H7 (cell line): ENCODE measurements at places on chromosomes 5 and 9.
A peak's percentile ranks its signal among the peaks of the same experiment; 100 is the strongest.

- DNase-seq: peak; percentile 79
Observed at GRCh38 chr9:134554373-134555093, 87.1 kb upstream of the COL5A1 start.

- peak; percentile 58 for DNase-seq
Observed at GRCh38 chr9:133355881-133356357, 368 bp downstream of the SURF1 start.

DNA sequence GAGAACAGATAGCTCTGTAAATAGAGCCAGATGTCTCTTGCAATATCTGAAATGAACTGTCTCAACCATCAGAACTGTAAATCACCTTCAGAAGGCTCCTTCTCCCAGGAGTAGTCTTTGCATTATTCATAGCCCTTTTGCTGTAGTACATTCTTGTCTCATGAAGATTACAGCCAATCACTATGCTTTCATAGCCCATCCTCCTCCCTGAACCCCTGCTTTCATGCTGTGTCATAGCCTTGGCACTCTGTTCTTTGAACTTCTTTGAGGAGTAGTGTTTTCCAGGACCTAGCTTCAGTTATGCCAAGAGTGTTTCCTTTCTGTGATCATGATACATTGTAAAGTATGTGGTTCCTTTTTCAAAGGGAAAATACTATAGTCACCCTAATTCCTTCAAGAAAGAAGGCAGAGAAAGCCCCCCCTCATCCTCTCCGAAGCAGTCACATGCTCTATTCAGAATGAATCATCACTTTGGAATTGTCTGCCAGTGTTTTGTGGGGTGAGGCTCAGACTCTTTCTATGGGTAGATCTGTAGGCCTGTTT lies 61.1 kb downstream of the GRIA1 start:
- DNase-seq: peak; percentile 30

DNA sequence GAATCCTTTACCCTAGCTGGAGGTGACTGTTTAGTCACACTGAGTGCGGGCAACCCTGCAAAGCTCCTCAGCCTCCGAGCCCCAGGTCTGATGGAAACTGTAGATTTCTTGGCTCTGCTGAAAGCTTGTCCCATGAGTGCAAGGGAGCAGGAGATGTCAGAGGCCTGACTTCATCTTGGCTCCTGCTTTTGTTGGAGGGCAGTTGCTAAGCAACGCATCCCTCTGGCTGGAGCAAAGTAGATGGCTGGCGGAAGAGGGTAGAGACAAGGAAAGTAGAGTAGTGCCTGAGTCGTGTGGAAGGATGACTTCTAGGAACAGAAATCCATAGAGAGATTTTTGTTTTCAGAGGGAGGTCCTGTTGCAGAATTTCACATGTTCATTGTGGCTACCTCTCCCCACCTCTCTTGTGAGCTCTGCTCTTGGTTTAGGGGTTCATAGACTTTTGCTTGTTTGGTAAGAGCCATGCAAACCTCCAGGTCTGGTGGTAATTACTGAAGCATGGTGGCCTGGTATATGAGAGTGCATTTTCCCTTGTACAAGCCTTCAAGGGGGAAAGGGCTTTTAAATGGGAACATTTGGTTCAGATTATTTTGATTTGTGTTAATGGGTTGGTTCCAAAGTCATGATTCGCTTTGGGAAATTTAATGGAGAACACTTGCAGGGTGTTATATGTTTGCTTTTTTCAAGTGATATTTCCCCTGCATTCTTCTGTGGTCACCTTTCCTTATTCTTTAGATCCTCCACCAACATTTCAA lies 71.5 kb downstream of the ARHGAP26 start:
- DNase-seq: no peak

DNA sequence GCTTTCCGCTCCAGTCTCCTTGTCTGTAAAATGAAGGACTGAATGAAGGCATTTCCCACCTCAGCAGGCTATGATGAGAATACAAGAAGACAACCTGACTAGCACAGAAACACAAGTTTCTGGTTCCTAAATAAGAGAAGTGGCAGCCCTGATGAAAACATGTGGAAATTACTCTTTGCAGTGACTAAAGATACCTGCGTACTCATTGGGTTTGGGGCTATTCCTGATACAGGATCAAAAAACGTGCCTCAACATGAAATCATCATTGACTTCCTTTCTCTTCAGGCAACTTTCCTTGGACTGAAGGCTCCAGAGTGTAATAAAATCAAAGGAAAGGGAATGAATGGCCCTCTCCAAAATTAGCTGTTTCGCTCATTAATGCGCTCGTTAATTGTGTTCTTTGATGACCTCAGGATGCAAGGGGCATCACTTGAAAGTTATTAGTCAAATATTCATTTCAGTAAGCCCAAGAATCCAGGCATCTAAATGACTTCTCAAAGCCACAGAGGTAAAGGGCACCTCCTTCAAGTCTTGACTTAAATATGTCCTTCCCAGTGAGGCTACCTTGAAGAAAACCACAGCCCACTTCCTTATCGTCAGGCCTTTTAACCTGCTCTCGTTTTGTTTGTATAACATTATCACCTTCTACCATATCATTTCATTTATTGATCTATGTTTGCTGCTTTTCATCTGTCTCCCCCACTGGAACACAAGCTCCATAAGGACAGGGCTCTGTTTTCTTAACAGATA lies 68.9 kb downstream of the RASEF start:
- DNase-seq: no peak

GRCh38 chr9:9283159-9283986 lies 1329.4 kb downstream of the PTPRD start:
- DNase-seq: no peak

DNA sequence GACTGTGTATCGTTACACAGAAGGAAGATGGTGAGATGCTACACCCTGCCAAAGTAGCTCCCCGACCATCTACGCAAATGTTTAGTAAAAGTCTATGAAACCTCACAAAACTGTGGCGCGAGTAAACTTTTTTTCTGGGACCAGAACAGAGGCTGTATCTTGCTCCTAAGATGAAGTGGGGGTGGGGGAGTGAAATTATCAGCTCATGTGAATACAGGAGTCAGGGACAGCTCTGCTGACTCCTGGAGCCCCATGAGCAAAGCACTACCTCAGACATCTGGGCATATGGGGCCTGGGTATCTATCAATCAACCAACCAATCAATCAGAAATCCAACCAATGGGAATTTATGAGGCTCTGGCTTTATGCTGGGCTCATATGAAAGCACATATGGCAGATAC lies 138.6 kb upstream of the RANBP3L start:
- no peak for DNase-seq

DNA sequence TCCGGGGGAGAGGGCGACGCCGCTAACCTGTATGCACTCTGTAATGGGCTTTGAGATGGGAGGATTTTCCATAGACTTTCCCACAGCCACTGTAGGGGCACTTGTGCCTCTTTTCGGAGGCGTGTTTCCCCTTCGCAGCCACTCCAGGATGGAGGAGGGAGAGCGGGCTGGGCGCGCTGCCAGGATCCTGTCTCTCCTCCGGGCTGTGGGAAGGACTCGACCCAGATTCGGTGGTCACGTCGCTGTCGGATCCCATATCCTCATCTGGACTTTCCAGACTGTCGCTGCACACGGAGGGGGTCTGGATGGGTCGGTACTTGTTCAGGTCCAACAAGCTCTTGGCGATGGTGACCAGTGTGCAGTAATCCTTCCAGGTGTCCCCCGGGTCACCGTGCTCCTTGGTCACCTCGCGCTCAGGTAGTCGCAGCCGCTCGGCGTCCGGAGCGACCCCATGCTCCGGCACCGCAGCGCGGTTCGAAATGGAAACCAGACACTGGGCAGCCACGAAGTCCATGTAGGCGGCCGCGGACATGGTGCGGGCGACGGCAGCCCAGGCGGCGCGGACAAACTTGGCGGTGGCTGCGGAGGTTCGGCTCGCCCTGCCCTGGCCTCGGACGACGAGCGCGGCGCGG lies 1.5 kb downstream of the KLF9 start:
- DNase-seq: peak; percentile 64
